ENCODE measurements at places on chromosomes 4 and X.

DNA sequence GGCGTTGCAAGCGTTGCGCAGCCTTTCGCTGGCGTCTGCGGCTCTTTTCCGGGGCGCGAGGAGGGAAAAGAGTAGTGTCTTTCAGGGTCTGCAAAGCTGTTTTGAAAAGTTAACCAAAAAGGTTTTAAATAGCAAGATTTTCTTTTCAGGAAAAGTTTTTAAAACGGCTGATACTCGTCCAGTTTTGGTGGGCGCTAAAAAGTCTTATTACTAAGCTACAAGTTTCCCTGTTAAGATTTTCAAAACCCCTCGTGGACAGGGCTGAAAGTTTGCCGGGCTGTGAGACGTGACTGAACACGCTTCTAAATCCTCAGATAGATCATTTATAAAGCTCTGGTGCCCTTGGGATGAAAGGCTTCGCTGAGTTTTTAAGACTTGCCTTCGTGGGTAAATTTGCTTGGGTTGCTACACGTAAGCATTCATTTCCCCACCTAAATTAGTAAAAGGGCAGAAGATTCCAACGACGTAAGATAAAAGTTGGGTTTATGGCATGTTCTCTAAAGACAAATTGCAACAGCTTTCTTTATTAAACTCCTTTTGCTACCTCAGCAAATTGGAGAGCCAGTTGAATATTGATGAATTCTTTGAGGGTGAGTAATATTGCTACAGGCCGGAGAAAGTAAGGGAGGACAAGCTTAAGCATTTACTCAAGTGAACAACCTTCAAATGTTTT is 91.5 kb downstream of the HPRT1 start:
- no peak for DNase-seq

DNA sequence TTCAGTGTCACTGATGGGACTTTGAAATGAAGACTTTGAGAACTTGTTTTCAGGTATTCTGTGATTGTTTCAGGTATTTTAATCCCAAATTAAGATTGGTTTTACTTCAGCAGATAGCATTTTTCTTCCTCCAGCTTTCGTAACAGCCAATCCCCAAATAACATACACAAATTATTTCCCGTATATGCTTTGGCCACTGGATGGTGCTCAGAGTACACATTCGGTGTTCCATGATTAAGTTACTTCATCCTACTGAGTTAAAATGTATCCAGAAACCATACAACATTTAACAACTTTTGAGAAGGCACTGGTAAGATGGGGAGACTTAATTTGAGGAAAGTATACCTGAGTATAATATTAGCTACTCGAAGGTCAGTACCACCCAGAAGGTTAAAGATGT is 233.4 kb upstream of the FAM47A start:
- DNase-seq, result peak; percentile 31

DNA sequence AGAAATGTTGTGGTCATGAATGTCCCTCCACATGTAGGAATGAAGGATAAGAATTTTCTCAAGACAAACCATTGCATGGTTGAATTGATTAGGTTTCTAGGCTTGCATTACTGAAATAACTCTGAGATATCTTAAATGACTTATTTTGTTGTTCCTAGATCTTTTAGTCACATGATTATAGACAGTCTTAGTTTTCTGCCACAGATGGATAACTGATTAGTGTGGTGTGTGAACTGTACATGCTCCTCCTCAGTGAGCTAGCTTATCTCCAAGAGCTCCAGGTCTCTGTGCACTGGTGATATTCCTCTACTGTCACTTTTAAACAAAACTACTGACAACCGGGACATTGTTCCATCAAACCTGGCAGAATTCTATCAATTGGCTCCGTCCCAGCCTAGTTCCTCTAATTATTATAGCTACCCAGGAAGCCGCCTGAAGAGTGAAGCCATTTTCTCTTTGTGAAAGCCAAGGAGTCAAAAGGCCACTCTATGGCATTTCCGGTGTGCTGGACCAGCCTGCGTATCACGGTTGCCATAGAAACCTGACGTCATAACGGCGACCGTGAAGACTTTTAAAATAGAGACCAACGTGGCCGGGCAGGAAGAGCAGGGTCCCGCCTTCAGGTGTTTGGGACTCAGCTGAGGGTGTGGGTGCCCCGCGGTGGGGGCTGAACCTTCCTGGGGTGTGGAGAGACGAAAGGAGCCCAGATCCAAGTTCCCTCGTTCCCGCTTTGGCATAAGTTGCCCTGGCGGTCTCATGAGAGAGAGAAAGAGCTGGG is 28.1 kb downstream of the BEX3 start:
- DNase-seq, result peak; percentile 25

DNA sequence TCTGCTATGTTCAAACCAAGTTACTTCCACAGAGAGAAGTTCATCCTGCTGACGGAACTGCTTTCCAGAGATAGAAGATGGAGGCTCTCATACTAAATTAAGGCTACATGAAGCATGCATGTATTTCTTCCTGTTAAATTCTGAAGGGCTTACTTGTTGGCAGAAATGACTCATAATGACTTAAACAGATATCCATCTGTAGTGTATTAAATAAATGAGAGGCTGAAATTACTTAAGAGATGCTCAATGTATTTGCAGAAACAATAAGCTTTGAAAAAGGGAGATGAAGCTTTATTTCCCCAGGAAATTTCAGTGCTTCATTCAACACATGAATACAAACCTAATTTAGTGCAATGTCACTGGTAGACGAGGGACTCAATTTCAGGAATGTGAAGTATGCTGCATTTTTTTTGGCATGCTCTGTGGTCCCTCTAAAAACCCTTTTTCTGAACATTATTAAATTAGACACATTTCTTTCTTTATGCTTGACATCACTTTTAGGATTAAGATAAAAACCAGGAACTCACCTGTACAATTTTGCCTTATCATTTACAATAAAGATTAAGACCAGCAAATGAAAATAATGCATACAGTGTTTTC is 759.1 kb upstream of the POU3F4 start:
- no peak for DNase-seq

DNA sequence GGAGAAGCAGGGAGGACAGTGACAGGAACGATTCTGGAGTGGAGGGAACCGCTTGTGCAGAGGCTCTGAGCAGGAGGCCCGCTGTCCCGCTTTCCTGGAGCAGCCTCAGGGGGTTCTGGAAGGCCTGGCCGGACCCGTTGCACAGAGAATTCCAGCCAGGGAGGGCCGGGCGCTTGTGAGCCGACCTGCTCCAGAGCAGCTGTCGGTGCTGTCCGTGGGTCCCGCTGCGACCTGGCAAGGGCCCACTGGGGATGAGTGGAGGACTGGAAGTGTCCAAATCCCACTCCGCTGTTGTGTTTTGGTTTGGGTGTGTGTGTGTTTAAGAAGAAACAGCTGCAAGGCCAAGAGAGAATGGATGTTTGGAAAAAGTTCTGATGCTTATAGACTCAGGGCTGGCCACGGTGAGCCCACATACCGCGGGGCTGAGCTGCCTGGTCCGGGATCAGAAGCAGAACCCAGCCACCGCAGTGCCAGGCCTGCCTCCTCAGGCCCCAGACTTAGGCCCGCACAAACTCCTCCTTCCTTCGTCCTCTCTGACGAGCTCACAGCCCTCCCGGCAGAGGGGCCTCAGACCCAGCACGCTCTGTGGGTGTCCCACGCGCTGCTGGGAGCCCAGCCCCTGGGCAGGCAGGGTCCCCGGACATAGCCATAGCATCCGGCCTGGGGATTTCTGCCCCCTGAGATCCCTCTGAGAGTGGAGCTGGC is 73.9 kb downstream of the HTRA3 start:
- DNase-seq, result no peak

- DNase-seq, result no peak
Measured at GRCh38 chr4:1459081-1459721, 53.0 kb upstream of the NKX1-1 start.

DNA sequence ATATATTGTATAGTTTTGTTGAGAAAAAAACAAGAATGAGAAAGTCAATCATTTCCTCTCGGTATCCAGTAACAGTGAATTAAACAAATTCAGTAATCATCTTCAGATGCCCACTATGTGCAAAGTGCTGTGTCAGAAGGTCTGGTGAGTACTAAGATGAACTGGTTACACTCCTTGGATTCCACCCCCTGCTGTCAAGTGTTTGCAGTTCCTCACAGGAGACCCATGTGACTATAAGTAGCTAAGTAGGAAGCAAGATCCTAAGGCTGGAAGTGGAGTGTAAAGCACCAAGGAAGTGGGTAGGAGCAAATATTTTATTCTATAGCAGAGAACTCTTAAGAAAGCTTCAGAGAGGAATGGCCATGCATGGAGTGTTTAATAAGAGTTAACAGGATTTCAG is 73.6 kb downstream of the SNX25 start:
- DNase-seq, result peak; percentile 35

- no peak for DNase-seq
Measured at GRCh38 chr4:168550064-168550766, 53.4 kb downstream of the PALLD start.

DNA sequence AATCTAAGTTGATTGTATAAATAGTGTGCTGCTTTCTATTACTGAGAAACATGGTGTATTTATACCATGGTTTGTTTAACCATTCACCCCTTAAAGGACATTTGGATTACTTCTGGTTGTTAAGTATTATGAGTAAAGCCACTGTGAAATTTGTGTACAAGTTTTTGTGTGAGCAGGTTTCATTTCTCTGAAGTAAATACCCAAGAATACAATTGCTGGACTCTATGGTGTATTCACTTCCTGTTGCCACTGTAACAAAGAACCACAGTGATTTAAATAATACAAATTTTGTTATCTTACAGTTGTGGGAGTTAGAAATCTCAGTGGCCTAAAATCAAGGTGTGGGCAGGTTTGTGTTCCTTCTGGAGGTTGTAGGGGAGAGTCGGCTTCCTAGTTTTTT is 869.6 kb downstream of the CCSER1 start:
- DNase-seq, result no peak

DNA sequence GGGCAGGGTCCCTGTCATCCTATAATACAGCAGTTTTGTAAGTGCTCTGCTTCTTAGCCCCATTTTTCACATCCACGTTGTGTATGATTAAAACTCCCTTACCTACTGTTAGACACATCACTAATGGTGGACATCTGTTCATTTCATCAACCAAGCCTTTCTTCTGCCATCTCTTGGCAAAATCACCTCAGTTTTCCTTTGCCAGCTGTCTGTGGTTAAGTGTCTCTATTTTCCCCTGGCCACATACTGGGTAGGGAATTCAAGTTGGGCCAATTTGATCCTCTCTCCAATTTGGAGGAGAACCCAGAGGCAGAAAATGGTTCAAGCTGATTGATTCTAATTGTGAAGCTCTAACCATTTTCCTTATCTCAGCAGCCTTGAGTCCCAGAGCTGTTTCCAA is 436.1 kb downstream of the PCDH7 start:
- no peak for DNase-seq

- DNase-seq, result no peak
Measured at GRCh38 chr4:32519060-32519459, 1798.9 kb downstream of the PCDH7 start.

DNA sequence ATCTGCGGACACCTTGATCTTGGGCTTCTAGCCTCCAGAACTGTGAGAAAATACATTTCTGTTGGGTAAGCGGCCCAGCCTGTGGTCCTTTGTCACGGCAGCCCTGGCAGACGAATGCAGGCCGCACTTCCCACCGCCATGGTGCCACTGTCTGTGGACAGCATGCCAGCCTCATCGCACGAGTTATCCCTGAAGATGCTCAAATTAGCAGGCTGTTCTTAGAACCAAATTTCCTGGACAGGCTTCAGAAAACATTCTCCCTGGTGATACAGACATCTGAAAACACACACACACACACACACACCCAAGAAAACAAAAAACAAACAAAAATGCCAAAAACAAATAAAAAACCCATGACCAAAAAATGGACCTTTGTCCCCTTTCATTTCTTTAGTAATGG is 343.5 kb upstream of the GATB start:
- no peak for DNase-seq

- no peak for DNase-seq
Measured at GRCh38 chrX:134443461-134443860, 16.5 kb upstream of the HPRT1 start.

GRCh38 chrX:119729408-119730201 is 28.8 kb upstream of the SOWAHD start:
- no peak for DNase-seq

DNA sequence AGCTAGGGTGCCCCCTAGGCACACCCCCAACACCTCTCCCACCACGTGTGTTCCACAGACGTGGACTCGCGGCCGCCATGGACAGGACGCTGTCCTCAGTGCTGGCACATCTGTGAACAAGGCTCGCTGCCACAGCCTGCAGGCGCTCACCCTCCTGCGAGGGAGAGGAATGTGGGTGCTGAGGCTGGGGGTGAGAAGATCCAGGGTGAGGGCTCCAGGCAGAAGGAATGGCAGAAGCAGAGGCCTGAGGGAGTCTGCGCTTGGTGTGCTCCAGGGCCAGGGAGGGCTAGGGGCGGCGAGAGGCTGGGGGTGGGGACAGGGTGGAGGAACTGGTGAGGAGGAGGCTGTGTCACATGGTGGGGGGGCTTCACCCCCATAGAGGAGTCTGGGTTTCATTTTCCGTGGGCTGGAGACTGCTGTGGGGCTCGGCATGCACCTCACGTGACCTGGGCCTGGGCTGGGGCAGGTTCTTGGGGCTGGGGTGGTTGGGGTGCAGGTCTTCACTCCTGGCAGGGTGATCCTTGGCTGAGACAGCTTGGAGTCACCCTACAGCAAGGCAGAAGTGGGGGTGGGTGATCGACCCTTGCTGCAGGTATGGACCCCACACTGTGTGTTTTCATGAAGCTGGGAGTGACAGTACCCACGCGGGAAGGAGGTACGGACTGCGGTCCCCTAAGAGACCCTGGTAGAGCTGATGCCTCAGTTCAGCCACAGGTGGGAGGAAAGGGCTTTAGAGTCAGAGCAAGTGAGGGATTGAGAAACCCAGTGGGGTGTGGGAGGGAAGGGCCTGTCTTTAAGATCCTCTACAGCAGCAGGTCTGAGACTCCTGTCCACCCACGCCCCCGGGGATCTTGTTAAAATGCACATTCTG is 103.7 kb downstream of the PSAPL1 start:
- no peak for DNase-seq

- DNase-seq, result no peak
Measured at GRCh38 chrX:24902806-24903205, 113.0 kb downstream of the ARX start.

DNA sequence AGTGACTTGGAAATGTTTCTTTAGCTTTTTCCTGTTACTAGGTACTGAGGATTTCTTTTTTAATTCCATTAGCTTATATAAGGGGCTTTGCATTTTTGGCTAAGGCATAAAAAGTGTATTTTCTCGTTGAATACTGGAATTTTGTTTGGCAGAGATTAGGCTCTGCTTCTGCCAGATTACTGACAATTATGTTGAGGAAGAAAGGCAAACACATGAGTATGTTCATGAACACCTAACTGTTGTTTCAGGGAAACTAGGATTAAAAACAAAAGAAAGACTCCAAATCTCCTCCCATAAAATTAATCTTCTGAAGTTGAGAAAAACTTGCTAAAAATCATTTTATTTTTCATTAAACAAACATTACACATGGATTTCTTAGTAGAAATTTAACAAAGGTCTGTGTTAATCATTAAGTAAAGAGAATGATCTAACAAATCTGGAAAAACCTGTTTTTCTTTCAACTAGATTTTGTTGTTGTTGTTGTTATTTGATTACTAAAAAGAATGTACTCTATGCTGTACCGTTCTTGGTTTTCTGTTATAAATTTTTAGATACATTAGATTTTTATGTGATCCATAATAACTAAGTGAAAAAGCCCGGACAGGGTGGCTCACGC is 43.3 kb upstream of the STAG2 start:
- DNase-seq, result no peak

Data from LNCaP clone FGC (cell line).